ENCODE measurements at places on chromosomes 3 and 15.

GRCh38 chr3:21979706-21980105 is 228.7 kb upstream of the ZNF385D start:
- DNase-seq = no peak

- DNase-seq = no peak
Measured at GRCh38 chr15:60003243-60004008, 685 bp upstream of the FOXB1 start.

DNA sequence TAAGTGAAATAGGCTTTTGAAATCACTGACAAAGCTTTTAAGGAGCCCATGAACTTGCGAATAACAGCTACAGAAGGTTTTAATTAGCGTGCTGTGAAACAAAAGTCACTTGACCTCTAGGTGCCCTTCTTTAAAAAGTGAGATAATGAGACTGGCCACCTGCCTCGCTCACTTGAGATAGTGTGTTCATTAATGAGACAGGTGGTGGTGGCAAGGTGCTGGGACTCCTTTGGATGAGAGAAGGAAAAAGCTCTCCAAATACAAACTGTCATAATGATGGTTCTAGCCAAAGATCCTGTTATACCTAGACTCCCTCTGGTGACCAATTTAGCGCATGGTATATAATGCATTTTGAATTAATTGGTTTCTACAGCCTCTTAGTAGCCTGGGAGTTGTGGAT is 22.7 kb upstream of the IREB2 start:
- peak; percentile 71 for DNase-seq

GRCh38 chr3:29370476-29371420 is 89.9 kb downstream of the RBMS3 start:
- no peak for DNase-seq

- DNase-seq = no peak
Measured at GRCh38 chr15:64151727-64152506, at the start of gene SNX22. TSS of gene SNX22 (plus strand) at chr15:64151731. CDS start at chr15:64151776, 45 bp downstream.

DNA sequence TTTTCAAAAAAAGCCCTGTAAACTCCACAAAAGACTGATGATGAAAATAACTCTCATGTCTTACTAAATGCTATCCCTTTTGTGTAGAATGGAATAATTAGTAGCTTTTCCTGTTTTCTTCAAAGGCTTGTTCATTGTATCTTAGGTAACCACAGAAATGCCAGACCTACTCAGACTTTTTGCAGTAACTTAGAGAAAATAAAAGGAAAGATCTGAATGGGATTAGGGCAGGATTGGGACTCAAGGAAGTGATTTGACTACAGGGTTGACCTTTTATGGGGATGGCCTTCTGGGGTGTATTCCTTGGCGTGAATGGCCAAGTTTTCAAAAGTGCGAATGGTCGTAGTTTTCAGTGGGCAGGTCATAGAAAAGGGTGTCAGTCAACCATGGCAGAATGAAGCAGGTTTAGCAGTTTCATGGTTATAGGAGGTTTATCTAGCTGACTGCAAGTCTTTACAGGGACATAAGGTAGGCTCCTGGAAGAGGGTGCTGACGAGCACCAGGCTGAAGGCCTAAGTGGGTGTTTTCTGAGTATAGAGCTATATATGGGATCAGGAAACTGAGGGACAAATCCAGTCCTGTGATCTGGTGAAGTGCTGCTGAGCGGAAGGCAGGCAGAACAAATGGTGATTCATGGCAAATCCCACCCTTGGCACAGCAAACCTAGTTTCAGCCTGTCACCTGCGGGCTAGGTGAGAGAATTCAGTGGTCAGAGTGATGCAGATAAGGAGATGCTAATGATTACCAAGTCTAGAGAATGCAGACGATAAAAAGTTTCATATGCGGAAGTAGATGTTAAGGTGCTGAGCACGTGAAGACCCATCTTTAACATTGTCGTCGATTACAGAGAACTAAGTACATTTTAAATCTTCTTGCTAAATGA is 46.4 kb downstream of the IL1RAP start:
- DNase-seq = no peak

DNA sequence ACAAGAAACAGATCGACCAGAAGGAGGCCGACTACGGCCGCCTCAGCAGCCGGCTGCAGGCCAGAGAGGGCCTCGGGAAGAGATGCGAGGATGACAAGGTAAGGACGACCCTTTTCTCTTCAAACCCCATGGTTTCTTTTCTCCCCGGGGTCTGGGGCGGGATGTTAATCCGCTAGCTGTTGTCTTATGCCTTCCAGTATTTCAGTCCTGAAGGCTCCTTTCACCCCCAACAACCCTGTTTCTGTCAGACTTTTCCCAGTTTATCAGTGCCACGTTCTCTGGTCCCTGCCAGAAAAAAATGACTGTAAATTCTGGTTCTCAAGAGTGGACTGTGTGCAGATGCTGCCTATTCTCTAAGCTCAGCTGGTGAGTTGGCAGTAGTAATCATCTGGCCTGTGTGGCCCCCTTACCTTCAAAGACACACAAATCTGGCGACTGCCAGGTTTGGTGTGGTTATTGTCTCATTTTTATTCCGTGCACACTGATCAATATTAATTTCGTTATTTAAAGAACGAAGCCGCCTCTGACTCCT is 806 bp downstream of the GOLM2 start:
- DNase-seq = no peak

- DNase-seq = no peak
Measured at GRCh38 chr3:169280010-169280585, 383.4 kb downstream of the MECOM start.

DNA sequence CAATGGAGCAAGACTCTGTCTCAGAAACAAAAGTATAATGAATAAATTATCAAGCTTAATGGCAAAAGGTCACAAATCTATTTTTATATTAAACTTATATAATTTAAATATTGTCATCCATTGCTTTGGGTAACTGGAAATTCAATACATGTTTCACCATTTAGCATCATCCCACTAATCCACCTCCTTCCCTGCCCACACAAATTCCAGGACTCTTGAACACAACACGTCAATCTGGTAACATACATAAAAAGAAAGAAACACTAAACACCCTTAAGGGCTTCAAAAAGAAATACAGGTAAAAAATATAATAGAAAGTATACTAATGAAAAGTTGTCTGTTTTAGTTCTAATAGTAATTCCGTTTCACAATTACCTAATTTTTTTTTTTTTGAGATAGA is 149.4 kb downstream of the STAG1 start:
- DNase-seq = no peak

- no peak for DNase-seq
Measured at GRCh38 chr15:27235681-27236080, 264.7 kb downstream of the GABRG3 start.

DNA sequence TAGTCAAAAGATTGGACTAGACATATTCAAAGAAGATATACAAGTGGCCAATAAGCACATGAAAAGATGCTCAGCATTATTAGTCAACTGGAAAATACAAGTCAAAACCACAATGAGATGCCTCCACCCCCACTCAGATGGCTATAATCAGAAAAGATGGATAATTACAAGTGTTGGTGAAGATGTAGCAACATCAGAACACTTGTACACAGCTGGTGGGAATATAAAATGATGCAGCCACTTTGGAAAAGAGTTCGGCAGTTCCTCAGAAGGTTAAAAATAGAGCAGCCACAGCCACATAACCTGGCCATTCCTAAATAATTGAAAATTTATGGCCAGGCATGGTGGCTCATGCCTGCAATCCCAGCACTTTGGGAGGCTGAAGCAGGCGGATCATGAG is 38.4 kb downstream of the HEG1 start:
- DNase-seq = no peak
